ENCODE measurements at places on chromosomes 2 and 18.

GRCh38 chr2:287471-287885 lies 413 bp downstream of the ALKAL2 start:
- DNase-seq = no peak
- H3K36me3 ChIP-seq = no peaks in the 10 kb centered on the region
- peaks cover 15% of the 10 kb centered on the region for H3K4me1 ChIP-seq
- H3K27ac ChIP-seq = peak overlapping the region; percentile 86
- H3K4me3 ChIP-seq = peak overlapping the region; percentile 33
- no peaks in the 10 kb centered on the region for H3K27me3 ChIP-seq

DNA sequence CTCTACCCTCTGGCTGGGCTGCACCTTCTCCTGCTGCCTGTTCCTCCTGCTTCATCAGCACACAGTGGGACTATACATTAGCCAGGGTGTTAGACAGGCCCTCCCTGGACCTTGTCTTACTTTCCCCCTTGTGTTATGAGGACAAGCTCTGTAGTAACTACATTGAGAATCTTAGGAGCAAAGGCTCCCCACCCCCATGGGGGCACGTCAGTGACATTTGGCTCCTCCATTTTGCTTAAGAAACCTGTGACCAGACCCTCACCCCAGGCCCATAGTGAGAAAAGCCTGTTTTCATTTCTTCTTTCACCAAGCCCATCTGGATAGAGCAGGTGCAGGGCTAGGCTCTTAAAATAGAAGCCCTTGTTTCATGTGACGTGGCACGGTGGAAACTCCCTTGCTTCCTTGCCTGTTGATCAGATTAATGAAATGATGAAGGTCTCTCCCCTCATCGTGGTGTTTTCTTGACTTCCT lies 146.7 kb downstream of the RPIA start:
- H3K27ac ChIP-seq = no peak overlapping the region
- DNase-seq = no peak
- no peaks in the 10 kb centered on the region for H3K36me3 ChIP-seq
- H3K27me3 ChIP-seq = no peaks in the 10 kb centered on the region

GRCh38 chr2:175879679-175880078 lies 122.4 kb downstream of the LNPK start:
- H3K4me1 ChIP-seq = no peaks in the 10 kb centered on the region
- no peaks in the 10 kb centered on the region for H3K27me3 ChIP-seq
- no peak overlapping the region for H3K4me3 ChIP-seq
- H3K36me3 ChIP-seq = no peaks in the 10 kb centered on the region
- no peak overlapping the region for H3K27ac ChIP-seq

GRCh38 chr18:11808001-11808855 lies 43.0 kb upstream of the CHMP1B start:
- H3K4me1 ChIP-seq = no peaks in the 10 kb centered on the region
- no peak overlapping the region for H3K27ac ChIP-seq
- no peak for DNase-seq
- H3K36me3 ChIP-seq = no peaks in the 10 kb centered on the region
- H3K27me3 ChIP-seq = no peaks in the 10 kb centered on the region

Data from tibial nerve (tissue), 4 donors.